ENCODE measurements at places on chromosomes 16 and 17.
A peak's percentile ranks its signal among the peaks of the same experiment; 100 is the strongest.

DNA sequence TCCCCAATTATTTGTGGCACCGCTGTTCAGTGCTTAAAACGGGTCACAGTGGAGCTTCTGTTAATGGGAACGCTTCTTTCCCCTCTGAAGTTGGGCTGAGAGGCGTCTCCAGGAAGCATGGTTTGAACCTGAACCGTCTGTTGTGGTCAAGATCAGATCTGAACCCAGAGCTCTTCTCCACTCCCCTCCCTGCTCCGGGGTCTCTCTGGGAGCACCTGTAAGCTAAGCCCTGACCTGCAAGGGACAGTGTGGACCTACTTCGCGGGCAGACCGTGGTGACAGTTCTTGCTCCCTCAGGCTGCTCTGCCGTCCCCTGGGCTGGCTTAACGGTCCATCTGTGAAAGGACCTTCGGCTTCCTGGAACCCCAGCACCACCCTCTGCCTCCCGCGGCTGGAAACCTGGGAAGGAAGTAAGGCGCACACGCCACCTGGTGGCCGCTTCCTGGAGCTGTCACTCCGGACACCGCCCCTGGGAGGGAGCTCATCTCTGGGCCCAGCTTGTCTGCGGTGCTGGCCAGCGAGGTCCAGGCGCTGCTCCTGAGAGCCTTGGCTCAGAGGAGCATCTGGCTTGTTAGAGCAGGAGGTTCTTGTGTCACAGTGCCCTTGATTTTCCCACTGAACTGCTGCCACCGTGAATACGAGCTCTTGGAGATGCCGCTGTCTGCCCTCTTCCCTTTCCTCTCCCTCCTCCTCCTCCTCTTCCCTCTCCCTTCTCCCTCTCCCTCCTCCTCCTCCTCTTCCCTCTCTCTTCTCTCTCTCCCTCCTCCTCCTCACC, 518.5 kb upstream of the EEF2KMT start:
- DNase-seq = no peak

DNA sequence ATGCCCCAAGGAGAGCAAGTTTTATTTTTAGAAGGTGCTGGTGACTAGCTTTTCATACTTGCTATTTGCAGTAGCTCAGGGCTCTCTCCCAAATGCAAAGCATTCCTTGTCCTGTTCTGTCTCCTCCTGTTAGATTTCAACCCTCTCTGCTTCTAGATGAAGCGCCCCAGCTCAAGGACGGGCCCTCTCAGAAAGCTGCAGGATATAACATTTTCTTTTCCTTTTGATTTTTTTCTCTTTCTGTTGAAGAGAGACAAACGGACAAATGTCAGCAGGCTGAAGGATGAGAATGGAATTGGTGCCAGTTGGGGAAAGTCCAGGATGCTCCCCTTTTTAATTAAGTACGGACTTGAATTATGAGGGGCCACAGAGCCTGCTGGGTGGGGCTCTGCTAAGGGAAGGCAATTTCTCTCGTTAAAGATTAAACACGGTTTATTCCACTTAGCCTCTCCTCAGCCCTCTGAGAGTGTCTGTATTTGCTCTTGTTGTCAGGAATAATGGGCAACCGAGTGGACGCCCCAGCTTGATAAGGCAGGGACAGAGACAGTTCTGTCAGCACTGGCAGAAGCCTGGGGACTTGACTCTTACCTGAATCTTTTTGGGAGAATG, 6.2 kb upstream of the ETV4 start:
- no peak for DNase-seq

GRCh38 chr16:55436587-55436986, 42.4 kb upstream of the MMP2 start:
- no peak for DNase-seq

DNA sequence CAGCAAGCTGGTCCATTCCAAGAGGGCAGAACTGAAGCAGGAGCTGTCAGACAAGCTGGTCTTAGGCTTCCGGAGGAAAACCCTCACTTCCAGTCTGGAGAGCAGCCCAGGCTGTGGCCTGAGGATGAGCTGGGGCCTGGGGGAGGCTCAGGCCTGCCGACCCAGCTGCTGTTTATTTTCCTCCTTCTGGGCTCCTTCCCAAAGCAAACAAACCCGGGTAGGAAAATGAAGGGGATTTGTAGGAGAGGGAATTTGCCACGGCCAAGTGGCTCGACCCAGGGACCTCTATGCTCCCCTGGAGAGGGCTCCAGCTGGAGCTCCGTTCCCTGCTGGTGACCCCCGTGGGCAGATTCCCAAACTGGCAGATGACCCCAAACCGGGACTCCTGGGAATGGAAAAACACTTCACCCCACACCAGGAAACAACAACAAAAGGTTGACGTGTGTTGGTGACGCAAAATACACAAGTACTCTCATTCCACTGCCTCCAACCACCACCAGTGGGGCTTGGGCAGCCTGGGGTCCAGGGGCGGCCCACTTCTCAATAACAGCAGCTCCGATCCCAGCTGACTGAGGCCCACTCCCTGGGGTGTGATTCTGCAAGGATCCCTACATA, 8.8 kb downstream of the JUP start:
- no peak for DNase-seq

GRCh38 chr17:67902511-67903231, 77.4 kb downstream of the BPTF start:
- no peak for DNase-seq

DNA sequence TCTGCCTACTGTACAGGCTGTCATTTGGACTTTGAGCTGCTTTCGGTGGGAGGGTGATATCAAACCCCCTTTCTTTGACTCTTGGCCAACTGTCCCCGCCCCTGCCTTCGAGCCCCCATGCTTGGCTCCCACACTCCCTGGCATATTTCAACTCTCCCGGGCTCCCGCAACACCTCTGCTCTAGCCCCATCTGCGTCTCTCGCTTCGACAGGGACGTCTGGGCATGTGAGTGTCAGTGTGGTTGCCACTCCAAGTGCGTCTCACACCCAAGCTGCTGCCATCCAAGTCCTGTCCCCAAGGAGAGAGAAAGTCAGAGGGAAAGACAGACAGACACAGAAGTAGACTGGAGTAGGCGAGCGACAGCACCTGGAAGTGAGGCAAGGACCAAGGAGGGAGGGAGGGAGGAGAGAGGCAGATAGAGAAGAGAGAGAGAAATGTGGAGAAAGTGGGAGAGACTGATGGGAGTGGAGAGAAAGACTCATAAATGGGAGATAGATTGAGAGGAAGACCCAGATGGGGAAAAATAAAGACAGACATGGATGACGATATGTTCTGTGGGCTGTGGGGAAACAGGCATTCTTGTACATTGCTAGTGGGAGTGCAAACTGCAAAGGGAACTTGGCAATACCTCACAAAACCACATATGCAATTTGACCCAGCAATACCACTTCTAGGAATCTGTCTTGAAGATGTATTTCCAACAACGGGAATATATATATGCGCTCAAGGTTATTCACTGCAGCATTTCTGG, 11.8 kb downstream of the STARD3 start:
- DNase-seq = no peak

GRCh38 chr16:10895053-10895946, 18.3 kb downstream of the CIITA start:
- DNase-seq = no peak

- no peak for DNase-seq
Observed at GRCh38 chr16:55285586-55285985, 38.4 kb upstream of the IRX6 start.

DNA sequence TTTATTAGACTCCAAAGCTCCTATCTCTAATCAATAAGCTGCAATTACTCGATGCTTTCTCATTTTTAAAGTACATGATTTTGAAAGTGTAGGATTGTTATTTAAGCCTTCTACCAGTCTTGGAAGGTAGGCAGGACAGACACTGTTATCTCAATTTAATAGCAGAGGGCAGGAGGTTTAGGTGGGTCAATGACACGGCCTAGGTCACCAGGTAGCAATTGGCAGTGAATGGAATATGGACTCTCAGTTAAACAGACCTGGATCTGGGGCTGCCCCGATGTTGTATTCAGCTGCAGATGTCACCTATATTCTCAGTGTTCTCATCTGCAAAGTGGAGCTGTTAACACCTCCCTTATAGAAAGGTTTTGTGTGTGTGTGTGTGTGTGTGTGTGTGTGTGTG, 124.4 kb upstream of the ANKFN1 start:
- DNase-seq = no peak

GRCh38 chr17:37726248-37726647, 18.6 kb downstream of the HNF1B start:
- no peak for DNase-seq

DNA sequence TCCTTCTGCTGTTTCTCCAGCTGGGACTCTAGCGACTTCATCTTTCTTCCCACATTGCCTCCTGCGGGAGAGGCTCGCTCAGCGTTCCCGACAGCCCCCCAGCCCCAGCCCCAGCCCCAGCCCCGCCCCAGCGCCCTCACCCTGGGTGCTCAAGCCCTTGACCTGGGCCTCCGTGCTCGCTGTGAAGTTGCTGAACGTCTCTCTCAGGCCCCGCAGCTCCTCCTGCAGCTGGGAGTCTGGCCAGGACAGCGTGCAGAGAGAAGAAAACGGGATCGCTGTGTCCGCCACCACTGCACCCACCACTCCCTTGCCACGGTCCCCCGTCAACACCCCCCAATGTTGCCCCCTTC, 2.4 kb downstream of the ASGR1 start:
- DNase-seq = no peak

GRCh38 chr17:62581764-62582163, 45.7 kb upstream of the MRC2 start:
- no peak for DNase-seq

DNA sequence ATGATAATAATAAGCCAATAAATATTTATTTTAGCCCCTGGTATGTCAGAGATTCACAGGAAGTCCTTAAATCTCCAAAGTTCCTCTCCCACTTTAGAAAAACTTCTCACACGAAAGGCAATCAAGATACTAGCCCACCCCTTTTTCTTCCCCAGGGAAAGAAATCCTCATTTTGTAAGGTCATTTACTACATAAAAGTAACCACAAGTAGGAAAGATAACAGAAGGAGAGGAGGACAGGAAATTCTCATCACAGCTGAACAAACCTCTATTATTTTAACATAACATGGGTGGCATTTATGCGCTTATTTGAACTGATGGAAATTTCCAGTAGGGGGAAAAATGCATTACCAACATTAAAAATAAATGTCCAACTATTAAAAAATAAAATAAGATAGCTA, 3.4 kb downstream of the FAM222B start:
- DNase-seq = no peak

- no peak for DNase-seq
Observed at GRCh38 chr16:78570399-78571141, 471.1 kb downstream of the WWOX start.

GRCh38 chr17:81221371-81221841, 1.4 kb downstream of the CEP131 start:
- no peak for DNase-seq

DNA sequence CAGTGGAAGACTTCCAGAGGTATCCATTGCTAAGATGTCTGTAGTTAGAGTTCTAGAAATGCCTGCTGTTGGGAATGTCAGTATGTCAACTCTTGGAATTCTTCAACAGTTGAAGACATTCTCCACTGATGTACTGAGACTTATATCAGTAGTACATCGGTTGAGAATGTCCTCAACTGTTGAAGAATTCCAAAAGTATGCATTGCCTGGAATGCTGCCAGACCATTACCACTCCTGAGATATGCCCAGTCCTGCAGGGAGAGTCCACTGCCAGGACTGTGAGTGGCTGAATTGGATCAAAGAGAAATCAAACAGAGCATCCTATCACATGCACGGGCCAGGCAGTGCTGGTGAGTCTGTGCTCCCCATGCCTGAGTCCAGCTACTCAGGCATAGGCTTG, 42.0 kb downstream of the IL21R start:
- no peak for DNase-seq

- DNase-seq = no peak
Observed at GRCh38 chr17:81460856-81461460, 51.6 kb downstream of the ACTG1 start.

- peak; percentile 48 for DNase-seq
Observed at GRCh38 chr17:2571523-2572303, 21.7 kb upstream of the PAFAH1B1 start.

DNA sequence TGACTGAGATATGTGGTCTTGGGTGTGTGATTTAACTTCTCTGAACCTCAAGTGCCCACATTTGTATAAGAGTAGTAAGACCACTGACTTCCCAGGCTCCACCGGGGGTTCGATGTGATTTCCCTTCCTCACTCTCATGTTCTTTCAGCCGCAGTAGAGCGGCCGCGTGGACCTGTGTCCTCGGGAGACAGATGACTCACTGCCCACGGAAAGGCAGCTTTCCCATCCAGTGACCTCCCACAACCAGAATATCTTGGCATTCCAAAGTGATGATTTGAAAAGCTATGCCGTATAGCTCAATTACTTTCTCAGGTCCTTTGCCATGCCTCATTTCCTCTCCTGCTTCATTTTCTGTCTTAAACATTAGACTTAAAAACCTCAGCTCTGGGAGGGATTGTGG, 73.6 kb downstream of the IL21R start:
- DNase-seq = no peak

DNA sequence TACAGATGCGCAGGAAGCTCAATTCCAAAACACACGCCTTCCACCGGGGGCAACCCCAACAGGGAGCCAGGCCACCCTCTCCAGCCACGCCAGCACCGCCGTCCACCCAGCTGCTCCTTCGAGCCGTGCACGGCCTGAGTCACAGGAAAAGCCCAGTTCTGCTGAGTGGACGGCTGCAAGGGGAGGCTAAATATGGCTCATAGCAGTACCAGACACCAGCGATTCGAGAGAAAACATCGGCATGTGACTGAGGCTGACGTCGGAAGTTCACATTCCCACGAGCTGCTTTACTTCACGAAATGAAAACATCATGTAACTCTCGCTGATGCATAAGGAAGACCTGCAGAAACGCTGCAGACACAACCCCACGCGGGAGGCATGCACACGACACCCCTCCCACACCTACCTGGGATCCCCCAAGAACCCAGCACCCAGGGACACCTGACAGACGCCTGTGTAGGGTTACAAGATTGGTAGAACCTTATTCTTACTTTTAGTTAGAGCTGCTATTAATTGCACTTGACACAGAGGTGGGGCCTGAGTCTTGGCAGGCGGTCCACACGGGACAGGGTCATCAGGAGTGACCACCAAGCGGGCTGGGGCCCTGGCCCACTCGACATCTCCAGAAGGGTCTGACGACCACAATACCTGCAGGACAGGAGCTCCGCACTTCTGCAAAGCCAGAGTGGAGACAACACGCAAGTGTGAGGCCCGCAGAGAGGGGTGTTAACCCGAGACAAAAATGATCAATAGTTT, 116.8 kb downstream of the ANKRD11 start:
- no peak for DNase-seq

DNA sequence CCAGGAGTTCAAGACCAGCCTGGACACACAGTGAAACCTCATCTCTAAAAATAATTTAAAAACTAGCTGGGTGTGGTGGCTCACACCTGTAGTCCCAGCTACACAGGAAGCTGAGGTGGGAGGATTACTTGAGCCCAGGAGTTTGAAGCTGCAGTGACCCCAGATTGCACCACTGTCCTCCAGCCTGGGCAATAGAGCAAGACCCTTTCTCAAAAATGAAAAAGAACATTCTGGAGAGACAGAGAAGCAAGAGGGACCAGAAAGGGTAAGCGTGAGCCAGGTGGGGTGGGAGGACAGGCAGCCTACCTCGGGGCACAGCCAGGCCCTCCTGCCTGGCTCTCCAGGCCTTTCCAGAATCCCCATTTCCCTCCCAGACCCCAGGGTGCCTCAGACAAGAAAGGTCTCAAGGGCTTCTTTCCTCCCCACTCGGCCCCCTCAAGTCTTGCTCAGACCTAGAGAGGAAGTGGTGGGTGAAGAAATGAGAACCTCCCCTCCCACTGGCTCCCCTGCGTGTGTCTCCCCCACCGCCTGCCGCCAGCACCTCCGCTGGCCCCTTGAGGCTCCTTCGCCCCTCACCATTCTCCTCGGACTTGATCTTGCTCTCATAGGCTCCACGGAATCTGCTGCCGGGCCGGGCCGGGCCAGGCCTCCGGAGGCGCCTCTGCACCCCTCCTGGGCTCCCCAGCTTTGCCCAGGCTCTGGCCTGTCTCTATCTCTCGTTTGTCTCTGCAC, 503 bp downstream of the C16orf54 start:
- no peak for DNase-seq
